Aorta (tissue), 5 donors: ENCODE measurements at places on chromosomes 1 and 21. TPM values are rescaled to one million over a fixed set of nuclear protein-coding genes. Genes with fewer than 3 reads are reported as not detected.

- peak; percentile 60 for DNase-seq
These were observed 34.7 kb upstream of the RIPK4 start for GRCh38 chr21:41801321-41802197.

KANK4 gene
- total RNA-seq, result 0.42 TPM

DNA sequence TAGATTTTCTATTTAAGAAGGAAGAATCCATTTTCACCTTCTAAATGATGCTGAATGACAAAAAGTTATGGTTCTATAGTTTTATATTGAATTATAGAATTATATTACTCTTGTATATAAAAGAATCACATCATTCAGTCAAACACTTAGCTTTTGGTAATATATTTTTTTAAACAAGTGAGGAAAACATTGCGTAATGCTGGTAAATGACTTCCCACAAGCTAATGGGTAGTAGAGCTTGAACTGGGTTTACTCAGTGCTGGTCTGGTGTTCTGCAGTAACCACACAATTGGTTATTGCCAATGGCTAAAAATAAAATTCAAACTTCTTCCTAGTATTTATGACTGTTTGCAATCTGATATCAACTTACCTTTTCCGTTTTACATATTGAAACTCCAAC lies 10.6 kb upstream of the GIPC2 start:
- DNase-seq, result no peak

DNA sequence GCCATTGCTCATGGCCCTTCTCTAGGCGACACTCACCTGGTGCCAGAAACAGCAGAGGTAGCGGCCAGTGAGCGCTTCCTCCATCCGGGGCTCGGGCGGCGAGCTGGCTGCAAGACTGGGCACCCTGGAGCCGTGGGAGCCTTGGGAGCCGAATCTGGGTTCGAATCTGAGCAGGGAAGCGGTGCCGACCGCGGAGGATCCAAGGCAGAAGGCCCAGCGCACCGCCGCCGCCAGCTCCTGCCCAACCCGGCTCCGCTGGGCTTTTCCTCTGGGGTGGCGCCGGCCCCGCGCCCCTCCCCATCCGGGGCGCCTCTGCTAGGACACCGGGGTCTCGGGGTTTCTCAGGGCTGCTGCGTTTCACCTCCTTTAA lies 1.7 kb upstream of the PRDM16 start:
- DNase-seq, result peak; percentile 75

DNA sequence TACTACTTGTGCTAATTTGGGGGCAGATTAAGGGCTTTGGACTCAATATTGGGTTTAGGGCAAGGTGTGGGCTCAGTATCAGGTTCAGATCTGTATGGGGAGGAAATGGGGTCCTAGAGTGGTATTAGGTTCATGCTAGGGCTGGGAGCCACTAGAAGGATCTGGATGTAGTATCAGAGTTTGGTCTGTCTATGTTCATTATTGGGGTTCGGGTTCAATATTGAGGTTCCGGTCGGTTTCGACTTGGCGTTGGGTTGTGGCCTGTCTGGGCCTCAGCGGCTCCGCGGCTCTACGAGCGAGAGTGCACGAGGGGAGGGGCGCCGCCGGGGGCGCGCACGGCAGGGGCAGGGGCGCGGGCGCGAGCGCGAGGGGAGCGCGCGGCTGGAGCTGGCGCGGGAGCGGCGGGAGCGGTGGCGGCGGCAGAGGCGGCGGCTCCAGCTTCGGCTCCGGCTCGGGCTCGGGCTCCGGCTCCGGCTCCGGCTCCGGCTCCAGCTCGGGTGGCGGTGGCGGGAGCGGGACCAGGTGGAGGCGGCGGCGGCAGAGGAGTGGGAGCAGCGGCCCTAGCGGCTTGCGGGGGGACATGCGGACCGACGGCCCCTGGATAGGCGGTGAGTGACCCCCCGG lies at the start of gene PTPRF:
TSS of gene PTPRF (plus strand) at position 401 of the 624 bp plus-strand sequence. CDS start 14,193 bp downstream, outside the sequence.
- peak; percentile 91 for DNase-seq

DNA sequence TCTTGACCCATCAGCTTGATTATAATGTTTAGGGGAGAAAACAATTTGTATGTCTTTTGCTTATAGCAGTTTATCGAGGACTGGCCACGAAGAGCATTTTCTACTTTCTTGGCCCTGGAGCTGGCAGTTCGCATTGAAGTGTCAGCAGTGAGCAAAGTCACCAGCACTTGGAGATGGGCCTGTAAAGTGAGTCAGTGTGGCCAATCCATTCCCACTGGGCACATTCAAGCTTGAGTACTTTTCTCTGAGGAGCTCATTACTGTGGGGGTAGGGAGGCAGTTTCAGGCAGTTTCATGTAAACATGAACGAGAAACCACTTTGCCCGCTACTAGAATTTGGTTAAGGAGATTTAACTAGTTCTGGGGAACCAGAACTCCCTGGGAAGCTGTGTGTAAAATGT lies 164.8 kb downstream of the PRDM2 start:
- no peak for DNase-seq

DNA sequence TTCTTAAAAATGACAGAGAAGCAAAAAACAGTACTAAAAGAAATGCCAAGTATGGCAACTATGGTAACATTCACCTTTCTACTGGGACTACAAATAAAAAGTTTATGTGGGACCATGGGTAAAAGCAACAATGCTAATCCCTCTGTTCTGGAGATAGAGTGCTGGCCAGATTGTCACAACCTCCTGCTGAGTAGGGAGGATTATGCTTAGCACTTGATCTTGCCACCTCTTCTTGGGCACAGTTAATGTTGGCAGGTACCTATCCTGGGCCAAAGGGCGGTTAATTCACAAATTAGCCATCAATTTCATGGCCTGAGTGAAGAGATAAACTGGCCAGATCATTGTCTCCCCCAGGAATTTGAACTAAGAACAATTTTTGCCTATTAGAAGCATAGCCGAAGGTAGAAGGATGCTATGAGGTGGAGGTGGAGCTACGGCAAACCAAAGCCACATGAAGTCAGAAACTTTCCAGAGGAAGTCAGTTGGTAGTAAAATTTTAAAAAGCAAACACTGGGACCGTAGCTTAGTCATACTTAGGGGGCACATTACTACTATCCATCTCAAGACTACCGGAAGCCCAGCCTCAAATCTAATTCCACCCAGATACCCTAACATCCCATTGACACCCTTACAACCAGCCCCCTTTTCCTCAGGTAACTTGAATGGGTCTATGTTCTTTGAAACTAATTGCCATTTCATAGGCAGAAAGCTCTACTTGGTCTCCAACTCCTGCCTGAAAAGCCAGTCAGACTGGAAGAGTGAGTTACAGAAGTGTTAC lies 2.7 kb downstream of the SCYL3 start:
- no peak for DNase-seq

FCRL6 gene
- 0.45 TPM for total RNA-seq

CD5L gene
- 1.0 TPM for total RNA-seq

- no peak for DNase-seq
These were observed 65.0 kb upstream of the IRF2BP2 start for GRCh38 chr1:234675006-234675405.

CELA3A gene
- total RNA-seq, result 5.2 TPM

- peak; percentile 85 for DNase-seq
These were observed 972 bp downstream of the CFAP410 start for GRCh38 chr21:44337941-44338895.

NEXN gene
- 81.9 TPM for total RNA-seq

- DNase-seq, result peak; percentile 80
These were observed at the start of gene UBE2Q1 for GRCh38 chr1:154557939-154558719. Gene UBE2Q1 (minus strand): TSS chr1:154558662. CDS start chr1:154558553, 109 bp downstream.

UCK2 gene
- total RNA-seq, result 31.1 TPM

DNA sequence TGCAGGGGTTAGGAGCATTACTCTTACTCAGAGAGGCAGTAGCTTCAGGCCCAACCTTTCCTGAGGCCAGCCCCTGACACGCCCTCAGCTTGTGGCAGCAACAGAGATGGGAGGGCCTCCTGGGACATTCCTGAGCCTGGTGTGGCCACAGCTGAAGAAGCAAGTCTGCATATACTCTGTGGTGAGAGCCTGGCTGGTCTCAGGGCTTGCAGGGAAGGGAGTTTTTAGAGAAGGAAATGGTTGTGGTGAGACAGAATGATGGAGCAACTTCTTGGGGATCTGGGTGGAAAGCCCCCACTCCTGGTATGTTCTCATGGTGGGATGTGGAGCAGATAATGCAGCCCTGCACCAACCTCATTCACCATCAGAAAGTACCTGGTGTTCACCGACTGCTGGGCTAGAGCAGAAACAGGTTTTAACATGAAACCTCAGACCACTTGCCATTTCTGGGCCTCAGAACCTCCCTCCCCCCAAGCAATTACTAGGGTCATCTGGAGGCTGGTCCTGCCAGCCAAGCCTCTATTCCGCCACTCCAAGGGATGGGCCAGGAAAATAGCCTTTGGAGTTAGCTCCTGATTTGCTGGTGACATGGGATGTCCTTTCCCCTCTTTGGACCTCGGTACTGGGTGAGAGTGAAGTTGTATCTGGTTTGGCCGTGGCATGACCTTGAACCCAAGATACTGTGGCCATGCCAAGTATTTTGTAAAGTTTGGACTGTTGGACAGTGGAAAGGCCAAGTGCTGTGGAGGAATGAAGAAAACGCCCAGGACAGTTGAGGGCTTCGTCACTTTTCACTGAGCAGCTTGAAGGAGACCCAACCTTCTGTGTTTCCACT lies 28.1 kb upstream of the RNF19B start:
- DNase-seq, result peak; percentile 89

- DNase-seq, result no peak
These were observed 183.6 kb downstream of the DYRK1A start for GRCh38 chr21:37550157-37550556.

FMO5 gene
- total RNA-seq, result 2.9 TPM

TDRD10 gene
- 16.5 TPM for total RNA-seq

CAPN9 gene
- total RNA-seq, result not detected

GRCh38 chr1:2239384-2239985 lies 11.4 kb downstream of the SKI start:
- DNase-seq, result no peak

TLCD4 gene
- total RNA-seq, result 17.3 TPM

CELA3B gene
- total RNA-seq, result 1.0 TPM

GRCh38 chr1:65514041-65514440 lies 93.6 kb downstream of the LEPR start:
- DNase-seq, result no peak

- no peak for DNase-seq
These were observed 171.8 kb upstream of the IVNS1ABP start for GRCh38 chr1:185488808-185489207.

OR2L13 gene
- not detected for total RNA-seq

TMEM81 gene
- total RNA-seq, result 4.1 TPM

GRCh38 chr1:236407059-236407458 lies 13.0 kb downstream of the EDARADD start:
- DNase-seq, result no peak

DNA sequence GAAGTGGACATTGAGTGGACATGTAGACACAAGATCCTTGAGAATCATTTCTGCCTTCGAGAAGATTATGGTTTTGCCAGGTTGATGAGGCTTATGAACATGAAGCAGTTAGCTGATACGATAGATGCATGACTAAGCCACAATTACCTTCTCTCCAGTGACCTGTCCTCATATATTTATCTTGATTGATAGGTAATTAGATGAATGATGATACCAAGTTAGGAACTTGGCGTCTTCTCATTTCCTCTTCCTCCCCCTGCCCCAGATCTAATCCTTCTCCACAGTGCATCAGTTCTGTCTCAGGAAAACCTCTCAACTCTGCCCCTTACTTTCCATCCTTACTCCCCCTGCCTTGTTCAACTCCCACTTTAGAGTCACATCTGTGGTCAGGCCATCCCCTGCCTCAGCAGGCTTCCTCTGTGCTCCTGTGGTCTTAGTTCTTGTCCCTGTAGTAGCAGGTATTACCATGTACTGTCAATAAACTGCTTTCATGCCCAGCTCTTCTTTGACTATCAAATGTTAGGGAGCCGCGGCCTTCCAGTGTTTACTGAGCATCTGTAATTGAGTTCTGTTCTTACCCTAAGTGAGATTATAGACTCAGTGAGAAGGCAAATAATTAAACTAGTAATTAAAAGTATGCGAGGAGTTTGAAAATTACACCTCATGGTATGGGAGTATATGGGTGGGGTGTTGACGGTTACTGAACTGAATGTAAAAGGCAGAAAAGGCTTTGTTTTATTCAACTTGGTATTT lies 5.1 kb downstream of the ST6GALNAC3 start:
- no peak for DNase-seq
